Right lobe of liver (tissue), 6 donors: ENCODE measurements at places on chromosomes 2 and 18.

DNA sequence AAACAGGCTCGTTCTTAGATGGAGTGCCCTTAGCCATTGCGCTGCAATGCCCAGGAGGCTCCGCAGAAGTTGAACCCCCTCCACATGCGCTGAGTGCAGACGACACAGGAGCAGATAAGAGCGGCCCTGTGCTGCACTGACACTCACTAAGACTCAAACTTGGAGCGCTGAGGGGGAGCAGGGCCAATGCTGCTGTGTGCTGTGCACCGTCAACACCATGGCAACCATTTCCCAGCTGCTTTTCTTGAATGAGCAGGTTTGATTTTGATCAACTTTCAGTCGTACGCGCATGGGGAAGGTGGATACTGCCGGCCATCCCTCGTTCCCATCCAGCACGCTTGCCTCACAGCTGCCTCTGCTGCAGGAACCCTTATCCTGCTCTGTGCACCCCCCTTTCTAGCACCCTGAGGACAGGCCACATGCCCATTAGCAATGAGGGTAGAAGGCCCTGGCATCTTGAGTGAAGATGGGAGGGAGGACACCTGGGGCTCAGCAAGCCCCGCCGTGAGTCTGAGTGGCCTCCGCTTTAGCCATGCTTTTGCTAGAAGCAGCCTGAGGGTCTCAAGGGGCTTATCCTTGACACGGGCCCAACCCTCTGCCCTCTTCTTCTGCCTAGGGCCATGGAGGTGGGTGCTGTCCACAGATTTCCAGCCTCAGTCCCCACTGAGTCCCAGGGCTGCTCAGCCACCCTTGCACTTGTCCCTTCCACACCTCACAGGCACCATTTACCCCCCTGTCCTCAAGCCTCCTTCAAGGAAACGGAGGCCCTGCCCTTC, 271.9 kb downstream of the PHLPP1 start:
- DNase-seq = no peak

- no peak for DNase-seq
These were observed 30.1 kb upstream of the MBOAT2 start for GRCh38 chr2:9033385-9034168.

DNA sequence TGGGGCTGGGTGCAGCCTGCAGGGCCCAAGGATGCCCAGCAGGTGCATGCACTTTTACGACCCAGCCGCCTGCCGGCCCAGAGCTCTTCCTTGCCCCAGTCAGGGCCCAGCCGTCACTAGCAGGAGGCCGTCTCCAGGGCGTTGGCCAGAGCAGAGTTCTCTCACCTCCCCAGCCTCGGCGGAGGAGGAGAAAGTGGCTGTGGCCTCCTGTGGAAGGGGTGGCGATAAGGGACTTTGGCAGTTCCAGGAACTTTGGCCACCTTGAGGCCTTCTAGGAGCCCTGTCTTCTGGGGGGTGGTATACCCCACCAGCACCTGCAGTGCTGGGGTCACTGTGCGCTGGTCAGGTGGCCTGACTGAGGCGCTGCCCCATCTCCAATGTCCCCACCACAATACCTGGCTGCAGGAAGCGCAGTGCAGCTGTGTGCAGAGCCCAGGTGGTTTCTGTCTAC, 22.0 kb downstream of the NPPC start:
- DNase-seq = no peak

DNA sequence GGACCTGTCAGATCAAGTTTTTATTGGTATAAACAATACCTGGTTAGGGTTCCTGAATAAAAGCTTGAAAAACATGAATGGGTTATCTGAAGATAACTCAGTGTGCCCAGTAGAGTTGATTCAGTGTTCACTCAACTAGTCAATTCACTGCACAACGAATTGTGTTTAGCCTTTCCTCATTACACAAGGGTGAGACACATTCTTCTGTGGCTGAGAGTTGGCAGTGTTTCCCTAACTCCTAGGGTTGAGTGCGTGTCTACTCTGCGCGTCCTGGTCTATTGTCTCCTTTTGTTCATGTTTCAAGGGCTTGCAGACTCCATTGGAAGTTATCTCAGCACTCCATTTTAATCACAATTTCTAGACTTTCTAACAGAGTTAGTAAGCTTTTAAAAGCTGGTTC, 32.8 kb upstream of the TMEM178A start:
- no peak for DNase-seq

GRCh38 chr2:239224199-239224570, 176.6 kb downstream of the HDAC4 start:
- DNase-seq = peak; percentile 51

- DNase-seq = no peak
These were observed 24.3 kb downstream of the COA5 start for GRCh38 chr2:98583816-98584618.

DNA sequence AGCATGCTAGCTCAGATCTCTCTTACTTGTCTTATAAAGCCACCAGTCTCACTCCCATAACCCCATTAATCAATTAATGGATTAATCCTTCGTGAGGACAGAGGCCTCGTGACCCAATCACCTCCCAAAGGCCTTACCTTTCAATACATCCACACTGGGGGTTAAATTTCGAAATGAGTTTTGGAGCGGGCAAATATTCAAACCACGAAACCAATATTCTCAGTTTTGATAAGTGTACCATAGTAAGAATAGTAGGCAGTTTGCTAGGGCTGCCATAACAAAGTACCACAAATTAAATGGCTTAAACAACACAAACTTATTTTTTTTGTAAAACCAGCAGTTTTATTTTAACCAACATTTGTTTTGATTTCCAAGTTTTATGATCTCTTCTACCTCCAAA, 15.2 kb downstream of the HIBCH start:
- DNase-seq = no peak

GRCh38 chr2:142688856-142689605, 188.4 kb upstream of the KYNU start:
- DNase-seq = no peak

GRCh38 chr18:75052475-75052874, 156.5 kb downstream of the PTGR3 start:
- DNase-seq = no peak

DNA sequence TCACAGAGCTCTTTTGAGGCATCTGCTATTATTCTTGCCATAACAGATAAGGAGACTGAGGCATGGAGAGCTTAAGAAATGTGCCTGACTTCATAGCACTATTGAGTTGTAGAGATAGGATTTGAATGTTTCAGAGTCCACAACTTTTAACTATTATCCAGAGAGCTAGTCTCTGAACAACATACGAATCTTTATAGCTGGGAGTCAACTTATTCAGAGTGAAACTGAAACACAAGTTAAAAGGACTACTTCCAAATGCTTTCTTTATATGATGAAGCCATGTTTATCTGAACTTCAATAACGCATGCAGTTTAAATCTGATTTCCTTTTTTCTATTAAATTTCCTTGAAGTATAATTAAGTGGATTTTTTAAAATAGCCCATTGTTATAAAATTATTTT, 268.8 kb downstream of the IKZF2 start:
- DNase-seq = no peak

- peak; percentile 69 for DNase-seq
These were observed 238.2 kb downstream of the GCA start for GRCh38 chr2:162581959-162582798.
